ENCODE measurements at places on chromosomes 13 and 19.

DNA sequence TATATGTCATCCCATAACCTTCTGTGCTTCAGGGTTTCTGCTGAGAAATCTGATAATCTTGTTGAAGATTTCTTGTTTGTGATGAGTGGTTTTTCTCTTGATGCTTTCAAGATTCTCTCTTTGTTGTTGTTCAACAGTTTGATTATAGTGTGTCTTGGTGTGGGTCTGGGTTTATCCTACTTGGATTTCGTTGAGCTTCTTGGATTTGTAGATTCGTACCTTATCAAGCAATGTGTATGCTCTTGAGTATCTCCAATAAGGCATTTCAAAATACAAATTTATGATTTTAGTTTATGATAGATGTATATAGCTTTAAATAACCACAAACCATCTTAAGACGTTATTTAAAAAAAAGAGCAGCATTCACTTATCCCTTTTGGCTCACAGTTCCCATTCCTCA, 57.5 kb downstream of the URI1 start:
- no peak for DNase-seq

- no peak for DNase-seq
Measured at GRCh38 chr19:27679399-27679798, 1533.6 kb downstream of the UQCRFS1 start.

DNA sequence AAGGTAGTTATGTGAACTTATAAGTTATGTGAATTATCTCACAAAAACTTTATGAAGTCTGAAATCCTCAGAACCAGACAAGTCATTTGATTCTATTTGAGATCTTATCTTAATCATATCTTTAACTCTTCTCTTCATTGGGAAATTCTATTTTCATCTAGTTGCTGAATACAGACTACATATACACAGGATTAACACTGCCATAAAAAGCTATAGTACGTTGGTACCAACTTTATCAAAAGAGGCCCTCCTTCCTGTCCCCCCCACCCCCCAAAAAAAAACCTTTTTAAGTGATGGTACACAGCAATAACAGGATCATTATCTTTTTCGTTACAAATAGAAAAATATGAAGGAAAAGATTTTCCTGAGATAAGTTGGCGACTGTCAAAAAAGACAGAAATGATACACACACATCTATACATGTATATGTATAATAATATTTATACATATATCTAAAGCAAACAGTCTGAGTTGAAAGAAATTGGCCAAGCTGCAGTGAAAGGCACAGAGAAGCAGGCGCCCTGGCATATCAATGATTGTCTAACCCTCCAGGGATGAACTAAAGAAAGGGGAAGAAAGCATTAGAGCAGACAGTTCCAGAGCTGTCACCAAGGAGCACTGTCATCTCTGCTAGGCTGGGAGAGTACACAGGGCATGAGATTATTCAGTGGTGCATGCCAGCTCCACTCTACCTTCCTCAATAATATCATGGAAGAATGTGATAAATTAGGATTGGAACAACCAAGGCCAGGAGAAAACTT, 116.7 kb downstream of the KLF12 start:
- DNase-seq: no peak

DNA sequence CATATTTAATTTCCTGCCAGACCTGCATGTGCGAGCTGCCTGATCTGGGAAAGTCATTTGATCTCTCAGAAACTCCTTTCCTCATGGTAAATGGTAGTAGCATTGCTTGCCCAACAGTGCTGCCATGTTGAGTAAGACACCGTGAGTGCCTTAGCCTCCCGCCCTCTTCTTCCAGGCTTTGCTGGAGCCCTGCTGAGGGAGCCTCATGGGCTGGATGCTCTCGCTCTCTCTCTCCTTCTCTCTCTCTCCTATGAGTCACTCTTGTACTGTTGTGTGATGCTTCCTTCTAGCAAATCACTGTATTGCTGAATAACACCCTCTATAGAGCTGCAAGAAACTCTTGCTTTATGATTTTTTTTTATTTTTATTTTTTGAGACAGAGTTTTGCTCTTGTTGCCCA, 365.5 kb downstream of the UQCRFS1 start:
- DNase-seq: no peak

DNA sequence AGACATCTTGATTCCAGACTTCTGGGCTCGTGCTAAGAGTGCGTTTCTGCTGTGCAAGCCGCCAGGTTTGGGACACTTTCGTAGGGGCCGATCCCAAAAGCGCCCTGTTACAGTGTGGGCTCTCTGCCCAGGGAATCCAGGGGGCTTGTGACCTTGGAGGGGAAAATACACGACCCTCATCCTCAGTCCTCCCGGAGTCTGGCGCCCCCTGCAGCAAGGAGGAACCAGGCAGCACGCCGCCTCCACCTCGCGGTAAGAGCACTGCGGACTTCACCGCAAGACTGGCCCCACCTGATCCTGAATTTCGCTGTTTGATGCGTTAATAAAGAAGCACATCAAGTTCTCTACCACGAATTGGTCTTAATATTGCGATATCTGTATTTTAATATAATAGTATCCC, 5.2 kb downstream of the POLRMT start:
- DNase-seq: no peak
